ENCODE measurements at places on chromosomes 6 and 20. TPM values are rescaled to one million over a fixed set of nuclear protein-coding genes. Genes with fewer than 3 reads are reported as not detected.

Gene F13A1
- total RNA-seq, result 47.7 TPM

Gene SPDEF
- 0.20 TPM for total RNA-seq

DNA sequence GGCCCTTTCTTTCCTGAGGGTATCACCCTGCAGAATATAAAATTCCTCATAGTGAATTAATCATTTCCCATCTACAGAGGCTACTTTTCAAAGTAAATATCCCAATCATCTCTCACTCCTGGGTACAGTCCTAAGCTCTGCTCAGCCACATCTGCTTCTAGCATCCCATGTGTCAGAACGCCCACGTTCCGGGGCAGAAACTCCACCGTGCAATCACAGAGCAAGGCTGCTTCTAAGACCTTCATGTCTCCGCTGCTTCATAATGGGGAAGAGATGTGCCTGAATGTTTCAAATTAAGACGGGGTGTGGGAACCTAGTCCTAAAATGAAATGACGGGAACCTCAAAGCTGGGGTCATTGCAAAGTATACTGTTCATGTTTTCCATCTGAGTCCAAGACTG, 208.8 kb upstream of the GMDS start:
- DNase-seq, result no peak

DNA sequence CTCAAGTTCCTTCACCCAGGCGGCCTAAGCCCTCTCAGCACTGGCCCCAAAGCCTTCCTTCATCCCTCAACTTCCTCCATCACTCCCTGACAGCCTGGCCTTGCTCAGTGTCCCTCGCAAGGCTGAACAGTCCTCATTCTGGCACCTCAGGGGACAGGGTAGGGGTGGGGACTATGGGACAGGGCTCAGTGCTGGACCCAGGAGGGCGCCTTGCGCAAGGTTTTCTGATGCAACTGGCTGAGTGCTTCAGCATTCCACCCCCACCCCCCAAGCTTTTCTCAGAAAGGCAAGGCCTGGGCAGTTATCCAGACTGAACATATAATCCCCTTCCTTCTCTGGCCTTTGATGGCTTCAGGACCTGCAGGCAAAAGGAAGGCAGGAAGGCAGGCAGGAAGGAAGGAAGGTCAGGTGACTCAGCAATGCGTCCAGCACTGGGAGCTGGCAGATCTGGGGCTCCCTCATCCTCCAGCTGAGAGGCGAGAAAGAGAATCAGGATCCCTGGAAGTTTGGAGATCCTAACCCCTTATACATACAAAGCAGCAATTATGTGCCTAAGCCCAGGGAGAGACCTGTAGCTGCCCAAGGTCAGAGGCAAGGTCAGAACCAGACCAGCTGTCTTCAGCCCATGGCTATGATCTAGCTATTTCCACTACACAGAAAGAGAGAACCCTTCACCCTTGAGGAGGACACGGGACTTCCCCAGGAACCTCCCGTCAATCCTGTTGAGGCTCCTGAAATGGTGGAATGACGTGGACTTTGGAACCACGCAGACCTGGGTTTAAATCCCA, 8.6 kb upstream of the TRIB3 start:
- DNase-seq, result no peak

- DNase-seq, result no peak
These were observed 886.6 kb upstream of the ADGRB3 start for GRCh38 chr6:67748521-67748920.
